ENCODE measurements at places on chromosomes 5 and 9.

GRCh38 chr5:137454671-137455070 is 44.5 kb downstream of the SPOCK1 start:
- no peak for DNase-seq

GRCh38 chr5:122295138-122295537 is 16.9 kb upstream of the SNCAIP start:
- DNase-seq: no peak

DNA sequence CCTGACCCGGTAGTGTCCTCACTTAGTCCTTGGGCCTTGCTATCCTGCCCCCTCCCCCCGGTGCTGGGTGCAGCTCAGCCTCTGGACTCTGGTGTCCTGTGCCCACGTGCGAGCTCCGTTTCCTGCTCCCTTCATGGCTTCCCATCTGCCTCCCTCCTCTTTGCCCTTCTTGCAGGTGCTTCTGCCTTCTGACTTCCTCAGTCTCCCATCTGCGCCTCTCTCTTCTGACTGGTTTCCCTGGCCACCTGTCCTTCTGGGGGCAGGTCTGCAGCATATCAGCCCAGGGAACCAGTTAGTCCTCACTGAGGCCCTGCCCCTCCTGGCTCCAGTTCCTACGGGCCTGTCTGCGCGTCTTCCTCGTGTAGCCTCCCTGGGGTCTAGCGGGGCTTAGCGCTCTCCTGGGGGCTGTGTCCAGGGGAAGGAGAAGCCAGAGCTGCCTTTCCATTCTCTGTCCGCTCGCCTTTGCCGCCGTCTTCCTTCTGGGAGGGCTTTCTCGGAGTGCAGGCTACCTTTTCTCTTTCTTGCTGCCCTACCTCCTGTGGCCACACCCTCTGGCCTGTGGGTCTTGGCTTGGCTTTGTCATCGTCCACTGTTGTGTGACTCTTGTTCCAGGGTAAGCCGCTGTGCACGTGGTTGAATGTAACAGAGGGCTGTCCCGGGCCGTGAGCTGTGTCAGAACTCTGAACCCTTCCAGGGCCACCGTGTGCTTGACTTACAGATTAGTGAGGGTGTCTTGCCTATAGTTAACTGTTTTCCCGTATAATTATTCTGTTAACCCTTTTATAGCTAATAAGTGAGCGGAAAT is 51.8 kb downstream of the EHMT1 start:
- DNase-seq: no peak

GRCh38 chr9:1869843-1870242 is 145.3 kb upstream of the SMARCA2 start:
- no peak for DNase-seq

DNA sequence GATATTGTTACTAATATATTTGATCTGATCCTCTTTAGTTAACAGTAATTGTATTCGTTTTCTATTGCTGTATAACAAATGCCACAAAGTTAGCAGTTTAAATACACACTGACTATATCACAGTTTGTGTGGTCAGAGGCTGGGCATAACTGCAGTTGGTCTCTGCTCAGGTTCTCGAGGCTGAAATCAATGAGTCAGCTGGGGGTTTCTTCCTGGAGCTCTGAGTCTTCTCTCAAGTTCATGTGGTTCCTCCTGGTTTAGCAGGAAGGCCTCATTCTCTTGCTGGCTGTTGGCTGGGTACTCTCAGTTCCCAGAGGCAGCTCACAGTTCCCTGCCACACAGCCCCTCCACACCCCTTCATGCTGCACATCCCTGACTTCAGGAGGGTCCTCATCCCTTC is 20.7 kb downstream of the COL23A1 start:
- no peak for DNase-seq

DNA sequence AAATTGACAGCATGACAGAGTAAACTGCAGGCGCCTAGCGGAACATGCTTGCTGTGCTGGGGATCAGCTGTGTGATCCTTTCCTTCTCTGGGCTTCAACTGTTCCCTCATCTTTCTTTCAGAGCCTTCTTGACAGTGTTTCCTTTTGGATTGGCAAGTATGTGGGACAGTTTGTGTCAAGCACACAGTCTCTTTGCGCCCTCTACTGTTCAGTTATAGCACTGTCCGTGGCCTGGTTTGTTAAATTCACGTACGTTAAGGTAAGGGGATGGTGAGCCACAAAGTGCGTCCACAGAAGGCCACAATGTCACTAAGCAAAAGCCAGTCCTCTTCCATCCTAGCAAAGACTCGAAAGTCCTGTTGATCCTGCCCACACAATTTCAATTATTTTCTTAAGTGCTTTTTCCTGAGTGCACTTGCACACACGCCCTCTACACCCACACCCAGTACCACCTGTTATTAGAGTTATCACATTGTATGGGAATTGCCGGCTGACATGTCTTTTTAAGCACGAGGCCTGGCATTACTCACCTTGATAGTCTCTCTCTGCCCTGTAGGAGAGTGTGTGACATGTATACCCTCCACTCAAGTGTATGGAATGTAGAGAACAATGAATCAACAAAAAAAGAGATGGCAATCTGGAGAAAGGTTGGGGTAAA is 22.5 kb upstream of the PTPN3 start:
- DNase-seq: no peak

GRCh38 chr9:128222880-128223670 is 19.9 kb downstream of the DNM1 start:
- no peak for DNase-seq

GRCh38 chr9:114051706-114052105 is 26.4 kb downstream of the AMBP start:
- DNase-seq: no peak

DNA sequence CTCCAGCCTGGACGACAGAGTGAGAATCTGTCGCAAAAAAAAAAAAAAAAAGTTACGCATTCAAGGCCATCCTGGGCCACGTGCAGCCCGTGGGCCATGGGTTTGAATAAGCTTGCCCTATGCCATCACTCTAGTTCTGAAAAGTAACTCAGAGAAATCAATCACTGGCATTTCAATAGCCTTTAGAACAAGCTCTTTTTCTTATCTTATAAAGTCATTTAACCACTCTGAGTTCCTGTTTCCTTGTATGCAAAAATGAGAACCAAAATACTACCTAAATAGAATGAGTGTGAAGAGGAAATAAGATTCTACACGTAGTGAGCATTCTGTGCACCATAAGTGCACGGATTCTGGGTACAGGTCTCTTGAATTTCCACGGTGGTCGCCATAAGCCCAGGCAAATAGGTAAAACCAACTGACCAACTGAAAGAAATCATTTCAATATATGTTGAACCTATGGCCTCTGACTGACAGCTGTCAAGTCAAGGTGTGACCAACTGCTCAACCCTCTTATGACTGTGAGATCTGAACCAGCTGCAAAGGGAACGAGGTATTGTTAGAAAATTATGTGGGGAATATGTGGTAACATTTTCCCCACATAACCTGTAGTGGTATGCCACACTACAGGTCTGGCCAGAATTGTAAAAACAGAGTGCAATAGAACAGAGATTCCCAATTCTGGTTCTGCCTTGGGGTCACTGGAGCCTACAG is 143.9 kb upstream of the LHFPL2 start:
- DNase-seq: no peak

DNA sequence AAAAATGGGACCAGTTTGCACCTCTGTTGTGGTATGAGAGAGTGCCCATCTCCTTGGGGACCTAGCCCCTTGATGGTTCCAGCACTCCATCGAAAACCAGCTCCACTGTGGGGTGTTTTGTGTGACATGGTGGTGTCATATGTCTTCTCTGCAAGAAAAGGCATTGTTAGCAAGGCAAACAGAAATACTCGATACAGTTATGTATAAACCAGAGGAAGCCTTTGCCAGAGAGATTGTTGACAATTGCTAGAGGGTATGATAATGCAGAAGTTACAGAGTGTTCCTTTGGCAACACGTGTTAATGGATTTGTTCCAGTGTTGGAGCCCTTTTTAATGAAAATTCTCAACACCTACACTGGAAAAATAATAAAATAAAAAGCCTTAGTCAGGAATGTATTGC is 270.4 kb upstream of the DMRT1 start:
- DNase-seq: no peak

DNA sequence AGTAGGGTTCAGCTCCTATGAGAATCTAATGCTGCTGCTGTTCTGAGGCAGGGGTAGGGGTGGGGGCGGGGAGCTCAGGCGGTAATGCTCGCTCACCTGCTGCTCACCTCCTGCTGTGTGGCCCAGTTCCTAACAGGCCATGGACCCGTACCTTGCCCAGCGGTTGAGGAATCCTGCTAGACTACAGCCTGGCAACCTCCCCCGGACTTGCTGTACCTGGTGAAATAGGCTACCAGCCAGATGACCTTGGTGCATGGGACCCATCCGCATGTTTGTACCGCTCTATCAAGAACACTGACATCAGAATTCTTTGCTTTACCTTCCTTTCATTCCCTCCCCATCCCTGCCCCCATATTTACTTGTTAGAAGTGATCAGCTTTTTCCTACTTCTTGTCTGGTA is 15.3 kb downstream of the IL31RA start:
- DNase-seq: no peak

Measured in stimulated activated CD4-positive, alpha-beta T cell treated with anti-CD3 and anti-CD28 coated beads, Interleukin-4, amount 100 ng/mL, for 4 hours (primary cell).